ENCODE measurements at places on chromosomes 11 and 22.

DNA sequence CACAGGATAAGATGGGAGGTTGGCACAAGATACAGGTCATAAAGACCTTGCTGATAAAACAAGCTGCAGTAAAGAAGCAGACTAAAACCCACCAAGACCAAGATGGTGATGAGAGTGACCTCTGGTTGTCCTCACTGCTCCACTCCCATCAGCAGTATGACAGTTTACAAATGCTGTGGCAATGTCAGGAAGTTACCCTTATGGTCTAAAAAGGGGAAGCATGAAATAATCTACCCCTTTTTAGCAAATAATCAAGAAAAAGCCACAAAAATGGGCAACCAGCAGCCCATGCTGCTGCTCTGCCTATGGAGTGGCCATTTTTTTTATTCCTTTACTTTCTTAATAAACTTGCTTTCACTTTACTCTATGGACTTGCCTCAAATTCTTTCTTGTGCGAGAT is 8.7 kb upstream of the PIWIL4 start:
- DNase-seq, result no peak

- peak; percentile 28 for DNase-seq
Measured at GRCh38 chr22:27045103-27045947, 387.9 kb downstream of the MIAT start.

DNA sequence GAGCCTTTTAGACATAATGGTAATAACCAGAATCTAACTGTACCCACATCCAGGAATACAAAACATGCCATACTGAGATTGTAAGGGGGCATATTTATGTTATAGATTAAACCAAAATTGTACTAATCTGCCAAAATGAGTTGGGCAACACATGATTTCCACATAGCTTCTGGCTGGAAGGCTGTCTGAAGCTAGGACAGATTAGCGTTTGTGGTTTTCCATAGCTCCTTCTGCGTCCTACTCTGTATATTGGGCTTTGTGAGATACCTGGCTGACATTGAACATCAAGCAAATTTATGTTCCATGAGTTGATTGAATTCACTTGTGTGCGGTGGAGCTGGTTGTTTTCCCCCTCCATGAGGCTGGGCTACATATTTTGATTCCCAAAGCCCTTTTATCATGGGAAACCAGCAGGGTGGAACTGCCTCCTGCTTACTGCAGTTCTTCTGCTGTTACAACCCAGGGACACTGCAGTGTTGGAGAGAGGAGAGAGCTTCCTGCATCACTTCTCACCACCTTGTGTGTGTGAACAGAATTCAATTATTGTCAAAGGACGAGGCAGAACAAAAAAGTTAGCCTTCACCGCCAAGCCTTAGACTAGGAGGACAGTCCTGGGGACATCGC is 114.9 kb downstream of the C11orf91 start:
- no peak for DNase-seq

GRCh38 chr11:119377112-119377901 is 4.2 kb downstream of the USP2 start:
- no peak for DNase-seq

GRCh38 chr22:46062971-46063631 is 86.1 kb upstream of the WNT7B start:
- no peak for DNase-seq

DNA sequence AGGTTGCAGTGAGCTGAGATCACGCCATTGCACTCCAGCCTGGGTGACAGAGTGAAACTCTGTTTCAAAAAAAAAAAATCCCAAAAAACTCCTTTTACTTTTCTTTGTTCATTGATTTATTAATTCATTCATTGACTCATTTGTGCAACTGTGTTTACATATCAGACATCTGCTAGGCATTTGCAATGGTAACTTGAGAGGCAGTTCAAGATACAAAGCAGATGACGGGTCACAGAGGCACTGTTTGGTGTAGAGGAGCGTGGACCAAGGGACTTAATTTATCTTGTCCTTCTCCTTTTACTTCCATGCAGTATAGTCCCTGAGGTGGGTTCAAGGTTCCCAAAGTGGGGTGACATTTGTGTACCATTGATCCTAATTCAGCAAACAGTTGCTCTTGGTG is 71.4 kb downstream of the KIAA1671 start:
- DNase-seq, result no peak

GRCh38 chr11:80074837-80075236 is 634.0 kb upstream of the TENM4 start:
- no peak for DNase-seq

DNA sequence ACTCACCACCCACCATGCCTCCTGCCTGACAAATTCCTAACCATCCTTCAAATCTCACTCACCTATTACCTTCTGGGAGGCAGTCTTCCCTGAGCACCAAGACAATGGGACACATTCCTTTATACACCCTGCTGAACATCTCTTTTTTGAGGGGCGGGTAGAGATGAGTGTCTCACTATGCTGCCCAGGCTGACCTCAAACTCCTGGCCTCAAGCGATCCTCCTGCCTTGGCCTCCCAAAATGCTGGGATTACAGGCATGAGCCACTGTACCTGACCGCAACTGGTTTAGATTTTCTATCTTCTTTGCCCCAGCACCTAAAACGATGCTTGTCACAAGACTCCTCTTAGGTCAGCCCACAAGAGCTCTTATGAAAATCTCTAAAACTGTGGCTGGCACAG is 7.1 kb downstream of the TIMM10 start:
- DNase-seq, result no peak

- DNase-seq, result no peak
Measured at GRCh38 chr11:65700399-65700798, 11.7 kb upstream of the KAT5 start.

DNA sequence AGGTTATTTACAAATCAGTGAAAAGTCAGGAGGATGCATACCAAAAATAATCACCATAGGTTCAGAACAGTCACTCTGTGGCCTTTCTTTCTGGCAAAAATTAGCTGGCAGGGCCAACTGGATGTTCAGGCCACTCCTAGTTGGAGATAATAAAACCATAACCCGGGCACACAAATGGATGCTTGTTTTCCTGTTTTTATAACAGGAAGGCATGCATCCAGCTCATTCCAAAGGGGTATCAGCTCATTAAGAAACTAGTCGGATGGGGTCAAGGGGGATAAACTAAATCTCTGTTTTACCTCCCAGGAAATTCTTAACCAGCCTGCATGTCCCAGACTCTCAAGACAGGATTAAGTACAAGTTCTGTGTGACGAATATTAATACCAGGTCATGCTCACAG is 81.0 kb downstream of the FBXO7 start:
- DNase-seq, result no peak

DNA sequence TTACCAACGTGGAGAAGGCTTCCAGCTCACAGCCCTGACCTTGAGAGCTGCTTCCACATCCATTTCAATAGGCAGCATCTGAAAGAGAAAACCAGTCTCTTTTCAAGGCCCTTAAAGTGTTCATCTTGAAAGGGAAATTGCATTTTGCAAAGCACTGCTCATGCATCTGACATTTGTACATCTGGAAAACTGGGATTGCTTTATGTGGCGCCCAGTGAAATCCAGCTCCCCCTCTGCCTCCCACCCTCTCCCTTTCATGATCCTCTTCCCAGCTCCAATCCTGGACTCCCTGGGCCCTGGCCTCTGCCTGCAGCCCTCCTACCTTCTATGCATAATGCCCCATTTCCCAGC is 17.4 kb downstream of the TP53AIP1 start:
- DNase-seq, result no peak

DNA sequence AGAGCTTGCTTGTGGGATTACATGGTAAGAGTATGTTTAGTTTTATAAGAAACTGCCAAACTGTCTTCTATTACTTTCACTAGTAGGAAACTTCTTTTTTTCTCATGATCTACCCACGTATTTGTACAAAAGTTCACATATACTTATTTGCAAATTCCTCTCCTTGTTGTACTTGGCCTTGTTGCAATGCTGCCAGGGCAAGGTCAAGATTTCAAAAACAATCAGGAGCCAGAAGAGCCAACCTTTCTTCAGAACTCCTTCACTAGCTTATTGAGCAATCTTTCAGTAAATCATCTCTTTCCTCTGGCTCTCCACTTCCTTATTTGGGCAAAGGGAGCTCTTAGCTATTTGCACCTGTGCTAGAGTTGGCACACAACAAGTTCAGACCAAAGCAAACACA is 9.7 kb downstream of the SRSF8 start:
- peak; percentile 83 for DNase-seq

- DNase-seq, result no peak
Measured at GRCh38 chr22:38021206-38021605, 36.0 kb upstream of the PICK1 start.

DNA sequence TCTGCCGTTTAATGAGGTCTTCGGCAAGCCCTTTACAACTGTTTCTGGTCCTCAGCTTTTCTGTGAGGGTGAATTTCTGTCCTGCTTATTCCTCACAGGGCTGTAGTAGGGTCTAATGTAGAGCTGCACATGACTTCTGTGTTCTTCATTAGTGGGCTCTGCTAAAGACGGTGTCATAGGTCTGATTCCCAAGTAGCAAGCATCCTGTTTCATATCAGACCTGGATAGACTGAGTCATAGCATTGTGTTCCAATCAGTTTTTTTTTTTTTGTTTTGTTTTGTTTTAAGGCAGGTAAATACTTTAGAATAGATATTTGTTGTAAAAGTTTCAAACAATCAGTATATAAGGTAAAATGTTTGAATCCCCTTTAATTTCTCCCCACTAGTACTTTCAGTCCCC is 35.4 kb downstream of the BIRC2 start:
- no peak for DNase-seq

- DNase-seq, result peak; percentile 55
Measured at GRCh38 chr11:114166897-114167323, 107.4 kb downstream of the ZBTB16 start.

DNA sequence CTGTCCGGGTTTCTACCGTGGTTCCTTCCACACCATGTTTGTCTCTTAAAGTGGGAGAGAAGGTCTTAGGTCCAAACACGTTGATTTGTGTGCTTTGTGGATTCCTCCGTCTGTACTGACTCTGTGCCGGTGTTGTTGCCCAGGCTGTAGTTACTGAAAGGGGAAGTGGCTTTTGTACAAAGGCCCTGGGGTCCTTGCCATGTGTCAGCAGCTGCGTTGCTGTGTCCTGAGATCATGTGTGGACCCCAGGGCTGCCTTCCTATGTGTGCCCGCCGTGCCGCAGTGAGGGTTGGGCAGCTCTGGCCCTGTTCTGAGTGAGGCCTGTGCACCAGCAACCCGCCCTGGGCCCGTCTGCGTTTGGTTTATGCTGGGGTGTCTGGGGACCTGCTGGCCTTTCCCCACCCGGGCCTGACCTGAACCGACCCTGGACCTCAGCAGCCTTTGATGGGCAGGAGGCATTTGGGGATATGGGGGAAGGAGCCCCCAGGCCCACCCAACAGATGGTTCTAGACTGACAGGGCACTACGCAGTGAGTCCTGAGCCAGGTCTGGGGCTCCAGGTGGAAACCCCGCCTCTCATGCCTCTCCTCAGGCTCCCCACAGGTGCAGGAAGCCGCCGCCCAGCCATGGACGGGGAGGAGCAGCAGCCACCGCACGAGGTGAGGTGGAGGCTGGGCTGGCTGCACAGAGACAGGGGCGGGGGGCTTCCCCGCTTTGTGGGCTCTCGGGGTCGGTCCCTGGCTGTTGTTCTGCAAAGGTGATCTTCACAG is 6.9 kb downstream of the TRABD start:
- DNase-seq, result no peak

DNA sequence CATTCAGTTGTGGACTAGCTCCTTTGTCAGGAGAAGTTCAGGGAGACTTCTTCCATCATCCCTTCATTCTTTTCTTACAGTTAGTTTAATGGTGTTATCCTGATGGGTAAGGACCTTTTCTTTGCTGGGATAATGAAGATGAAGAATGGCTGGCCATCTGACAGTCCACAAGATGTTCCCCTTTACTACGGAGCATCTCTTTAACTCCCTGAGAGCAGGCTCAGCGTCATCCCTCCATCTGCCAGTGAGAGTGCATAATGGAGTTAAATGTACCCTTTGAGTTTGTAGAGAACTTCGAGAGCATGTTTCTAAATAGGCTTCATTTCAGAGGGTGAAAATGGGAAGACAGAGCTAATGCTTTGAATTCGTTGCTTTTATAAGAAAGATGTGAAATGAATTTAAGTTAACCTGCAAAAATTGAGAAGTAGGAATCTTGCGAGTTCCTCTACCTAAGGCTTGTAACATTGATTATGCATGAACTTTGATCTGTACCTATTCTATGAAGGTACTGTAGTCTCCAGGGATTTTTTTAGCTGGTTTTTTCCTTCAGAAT is 1.7 kb downstream of the EP300 start:
- no peak for DNase-seq

GRCh38 chr22:42661985-42662831 is 13.0 kb upstream of the CYB5R3 start:
- no peak for DNase-seq

GRCh38 chr11:127412722-127413380 is 412.3 kb upstream of the KIRREL3 start:
- DNase-seq, result no peak

GRCh38 chr11:94702481-94702880 is 65.7 kb upstream of the AMOTL1 start:
- DNase-seq, result no peak

DNA sequence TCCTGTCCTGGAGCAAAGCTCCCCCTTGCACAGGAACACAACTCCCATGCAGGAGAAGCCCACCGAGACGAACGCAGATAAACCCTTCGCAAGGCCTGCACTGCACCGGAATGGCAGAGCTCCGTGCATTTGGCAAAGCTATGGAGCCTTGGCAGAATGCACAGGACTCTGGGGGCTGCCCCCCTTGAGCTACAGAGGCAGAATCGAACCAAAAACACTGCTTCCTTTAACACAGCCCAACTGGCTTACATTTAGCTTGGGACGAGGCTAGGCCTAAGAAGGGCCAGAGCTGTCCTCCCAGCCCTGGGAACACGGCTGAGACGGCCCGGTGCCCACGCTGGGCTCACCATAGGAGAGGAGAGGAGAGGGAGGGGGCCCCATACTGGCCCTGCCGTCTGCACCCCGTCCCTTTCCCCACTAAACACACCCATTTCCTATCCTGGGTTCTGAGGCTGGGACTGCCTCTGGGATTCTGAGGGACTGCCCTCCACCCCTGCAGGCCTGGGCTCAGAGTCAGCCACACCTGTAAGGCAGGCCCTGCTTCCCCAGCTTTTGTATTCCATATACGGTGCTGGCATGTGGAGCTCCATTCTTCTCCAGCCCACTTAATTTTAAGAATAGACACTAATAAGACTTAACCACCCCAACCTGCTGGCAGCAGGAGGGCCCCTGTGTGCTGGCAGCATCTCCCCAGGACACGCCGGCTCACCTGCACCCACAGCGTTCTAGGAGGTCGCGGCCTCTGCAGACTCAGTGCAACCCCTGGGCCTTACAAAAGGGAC is 32.9 kb downstream of the PPM1F start:
- DNase-seq, result no peak

GRCh38 chr11:88174709-88175568 is at the start of gene RAB38:
Gene RAB38, minus strand, starts transcription at chr11:88175443. Its CDS starts 59 bp downstream, at chr11:88175384.
- no peak for DNase-seq
